ENCODE measurements at places on chromosomes 7 and 10.

GRCh38 chr10:506451-507354 is 182.8 kb downstream of the DIP2C start:
- DNase-seq: no peak

GRCh38 chr7:157909370-157909769 is 572.6 kb downstream of the DNAJB6 start:
- no peak for DNase-seq

GRCh38 chr10:128035557-128035973 is 90.7 kb downstream of the MKI67 start:
- no peak for DNase-seq

DNA sequence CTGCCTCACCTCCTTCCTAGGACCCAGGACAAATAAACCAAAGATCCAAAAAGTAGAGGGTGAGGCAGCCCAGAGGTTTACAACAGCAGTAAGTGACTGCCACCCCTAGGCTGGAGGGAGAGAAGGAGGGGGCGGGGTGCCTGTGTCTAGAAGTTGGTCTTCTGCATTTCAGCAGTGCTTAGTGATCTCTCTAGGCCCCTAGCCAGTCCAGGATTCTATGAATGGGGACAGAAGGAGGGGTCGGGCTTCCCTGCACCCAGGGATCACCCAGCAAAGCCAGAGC is 62.8 kb upstream of the KDM7A start:
- DNase-seq: no peak

- no peak for DNase-seq
These were observed 24.6 kb downstream of the TBXAS1 start for GRCh38 chr7:139853506-139854123.

DNA sequence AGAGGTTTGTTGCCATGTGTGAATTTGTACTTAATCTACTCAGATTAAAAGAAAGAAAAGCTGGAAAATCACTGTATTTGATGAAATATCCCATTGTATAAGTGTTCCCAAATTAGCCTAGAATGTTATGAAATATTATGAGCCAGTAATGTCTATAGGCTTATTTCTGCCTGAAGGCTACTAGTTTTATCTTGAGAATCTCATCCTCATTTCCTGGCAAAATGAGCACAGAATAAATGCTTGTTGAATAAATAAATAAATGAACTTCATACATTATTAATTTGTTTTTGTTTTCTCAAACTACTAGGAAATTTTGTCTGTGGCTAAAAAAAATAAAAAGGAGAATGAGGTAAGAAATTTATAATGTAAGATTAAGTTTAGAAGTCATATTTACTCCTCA is 25.5 kb downstream of the HELLS start:
- DNase-seq: no peak

GRCh38 chr7:16693601-16694318 is 47.8 kb downstream of the BZW2 start:
- DNase-seq: no peak

GRCh38 chr10:109866168-109866994 is 56.9 kb downstream of the XPNPEP1 start:
- DNase-seq: no peak

- DNase-seq: no peak
These were observed 42.4 kb upstream of the FAM20C start for GRCh38 chr7:149791-150636.

- peak; percentile 89 for DNase-seq
These were observed 44.0 kb upstream of the HPSE2 start for GRCh38 chr10:99279626-99280111.

DNA sequence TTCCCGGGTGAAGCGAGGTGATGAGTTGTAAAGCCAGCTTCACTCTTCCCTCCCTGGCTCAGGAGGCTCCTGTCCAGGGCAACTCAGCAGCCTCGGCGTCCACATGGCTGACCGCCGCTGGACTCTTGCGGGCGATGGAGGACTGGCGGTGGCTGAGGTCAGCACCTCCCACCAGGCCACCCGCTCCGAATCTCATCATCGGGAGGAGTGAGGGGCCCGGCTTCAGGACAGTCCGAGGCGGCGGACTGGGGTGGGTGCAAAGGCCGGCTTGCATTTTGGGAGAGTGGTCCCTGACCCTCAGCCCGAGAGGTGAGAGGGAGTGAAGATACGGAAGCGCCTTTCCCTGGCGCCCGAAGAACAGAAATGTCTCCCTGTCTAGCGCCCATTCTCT is 759 bp downstream of the DNAJB12 start:
- DNase-seq: no peak

- DNase-seq: peak; percentile 71
These were observed 113.7 kb downstream of the BRAF start for GRCh38 chr7:140810830-140811556.

- no peak for DNase-seq
These were observed 295.4 kb downstream of the PRPF18 start for GRCh38 chr10:13882119-13882711.

DNA sequence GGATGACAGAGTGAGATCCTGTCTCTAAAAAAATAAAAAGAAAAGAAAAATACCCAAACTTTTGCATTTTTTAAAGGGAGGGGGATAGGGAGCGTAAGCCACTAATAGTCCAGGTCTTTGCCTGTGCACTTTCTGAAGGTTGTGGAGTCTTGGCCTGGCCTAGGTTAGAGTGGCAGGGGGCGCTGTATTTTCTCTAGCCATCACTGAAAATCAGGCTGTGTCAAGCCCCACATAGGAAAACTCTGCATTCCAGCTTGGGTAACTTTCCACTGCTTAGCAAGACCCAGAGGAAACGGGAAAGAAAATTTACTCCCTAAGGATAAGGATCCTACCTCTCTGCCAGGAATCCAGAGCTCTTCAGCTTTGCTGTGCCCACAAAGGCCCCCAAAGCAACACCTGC is 10.5 kb upstream of the PAX4 start:
- no peak for DNase-seq

DNA sequence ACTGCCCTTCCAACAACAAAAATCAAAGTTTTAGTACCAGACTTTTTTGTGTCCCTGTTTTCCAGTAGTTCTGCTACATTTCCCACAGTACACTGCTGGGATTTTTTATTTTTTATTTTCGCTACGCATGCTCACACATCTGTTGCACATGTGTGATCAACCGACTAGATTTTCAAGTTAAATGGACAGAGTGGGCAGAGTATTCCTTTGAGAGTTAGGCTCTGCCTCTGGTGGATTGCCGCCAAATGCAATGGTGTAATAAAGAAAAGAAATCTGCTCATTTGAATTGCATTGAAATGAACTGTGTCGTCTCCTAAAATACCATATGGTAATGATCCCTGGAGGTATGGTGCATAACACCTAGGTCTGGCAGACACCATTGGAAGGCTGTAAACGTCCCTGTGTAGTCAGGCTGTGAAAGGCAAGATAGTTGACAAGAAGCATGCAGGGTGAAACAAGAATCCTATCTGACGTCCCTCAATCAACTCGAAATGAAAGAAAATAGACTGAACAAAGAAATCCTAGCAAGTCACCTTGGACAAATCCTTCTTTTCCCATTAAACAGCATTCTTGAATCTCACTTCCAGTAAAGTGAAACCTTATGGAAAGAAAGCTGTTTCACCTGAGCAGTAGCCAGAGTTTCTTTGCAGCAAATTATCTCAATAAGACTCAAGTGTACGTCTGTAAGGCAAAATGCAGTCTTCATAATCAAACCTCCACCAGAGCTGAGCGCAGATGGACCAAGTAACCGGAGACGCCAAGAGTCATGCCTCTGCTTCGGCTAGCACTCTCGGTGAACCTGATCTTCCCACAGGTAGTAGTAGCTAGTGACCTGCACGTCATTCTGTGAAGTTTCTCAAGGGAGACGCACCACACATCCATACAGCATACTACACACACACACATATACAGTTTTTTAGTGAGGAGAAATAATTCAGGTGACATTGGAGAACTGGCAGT is 357.3 kb downstream of the CRPPA start:
- DNase-seq: no peak

- DNase-seq: no peak
These were observed 6.5 kb downstream of the BLVRA start for GRCh38 chr7:43764807-43765491.

GRCh38 chr10:89664203-89664602 is 19.2 kb upstream of the PANK1 start:
- DNase-seq: no peak

DNA sequence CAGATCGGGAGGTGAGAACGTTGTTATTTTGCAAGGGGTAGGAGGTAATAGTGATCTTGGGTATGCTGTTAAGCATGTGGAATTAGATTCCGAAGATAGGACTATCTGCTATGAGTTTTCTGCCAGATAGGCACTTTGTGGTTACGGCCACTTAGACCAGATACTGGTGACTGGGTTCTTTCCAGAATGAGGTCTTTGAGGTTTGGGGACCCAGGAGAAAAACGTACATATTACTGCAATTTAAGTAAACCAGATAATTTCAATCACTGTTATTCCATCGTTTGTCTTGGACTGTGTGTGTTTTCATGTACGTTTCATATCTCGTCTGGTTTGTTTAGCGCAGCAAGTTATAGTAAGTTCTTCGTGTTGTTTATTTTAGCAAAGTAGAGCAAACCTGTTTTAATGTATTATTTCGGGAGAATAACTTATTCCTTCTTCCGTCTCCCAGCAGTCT is 312 bp downstream of the ARL4A start:
- DNase-seq: peak; percentile 52

DNA sequence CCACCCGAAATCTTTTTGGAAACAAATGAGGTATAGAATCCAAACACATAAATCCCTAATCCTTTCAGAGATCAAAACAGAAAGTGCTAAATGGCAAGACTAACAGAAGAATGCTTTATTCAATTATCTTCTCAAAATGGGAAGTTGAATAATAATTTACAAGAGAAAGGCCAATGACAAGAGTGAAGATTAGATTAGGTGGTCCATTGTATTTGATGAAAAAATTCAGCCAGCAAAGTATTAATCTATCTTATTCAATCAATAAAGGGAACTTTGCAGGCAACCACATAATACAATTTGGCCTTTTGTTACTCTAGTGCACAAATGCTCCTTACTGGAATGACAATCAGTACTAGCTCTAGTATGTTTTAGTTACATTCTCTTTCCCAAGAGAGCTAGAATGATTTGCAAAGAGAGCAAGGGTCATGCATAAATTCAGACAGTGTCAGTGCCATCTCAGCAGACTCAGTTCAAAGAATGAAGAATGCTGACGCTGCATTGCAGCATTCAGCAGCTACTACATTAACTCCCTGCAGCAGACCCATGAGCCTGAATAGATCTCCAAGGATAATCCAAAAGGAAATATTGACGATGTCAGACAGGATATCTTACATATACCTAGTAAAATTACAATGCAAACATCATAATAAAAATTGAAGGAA is 131.8 kb downstream of the ANK3 start:
- DNase-seq: no peak

All from NCI-H526 treated with DMSO at 0.1 percent for 48 hours (cell line).